ENCODE measurements at places on chromosomes 1 and 21.

DNA sequence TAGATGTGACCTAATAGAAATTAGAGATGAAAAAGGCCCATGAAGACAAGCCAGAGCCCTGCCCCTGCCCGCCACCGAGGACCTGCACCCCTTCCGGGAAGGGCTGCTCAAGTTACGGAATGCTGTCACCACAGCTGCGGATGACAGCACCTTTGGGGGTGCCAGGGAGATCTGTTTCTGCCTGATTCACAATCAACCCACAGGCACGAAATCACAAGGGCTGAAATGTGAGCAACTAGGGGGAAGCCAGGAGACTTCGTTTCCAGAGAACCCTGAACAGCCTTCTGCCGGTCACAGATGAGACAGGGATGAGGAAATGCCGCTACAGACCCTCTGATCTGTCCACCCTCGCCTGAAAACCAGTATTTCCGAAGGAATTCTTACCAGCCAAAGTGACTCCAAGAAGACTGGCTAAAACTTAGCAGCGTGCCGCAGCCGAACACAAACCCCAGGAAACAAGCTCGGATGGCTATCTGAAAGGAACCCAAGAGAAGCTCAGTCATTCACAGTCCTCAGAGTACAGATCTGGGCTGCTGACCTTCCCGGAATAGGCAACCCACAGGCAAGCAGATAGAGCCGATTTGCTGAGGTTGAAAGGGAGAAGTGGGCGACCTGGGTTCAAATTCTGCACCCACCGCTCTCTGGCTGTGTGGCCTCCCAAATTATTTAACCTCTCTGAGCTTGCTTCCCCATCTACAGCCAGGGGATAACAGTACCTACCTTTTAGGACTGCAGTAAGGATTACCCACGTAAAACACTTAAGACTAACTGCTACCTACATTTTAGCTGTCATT lies 1.1 kb downstream of the ICMT start:
- no peak for DNase-seq

- peak; percentile 80 for DNase-seq
Measured at GRCh38 chr1:2330519-2331199, 60.7 kb downstream of the MORN1 start.

DNA sequence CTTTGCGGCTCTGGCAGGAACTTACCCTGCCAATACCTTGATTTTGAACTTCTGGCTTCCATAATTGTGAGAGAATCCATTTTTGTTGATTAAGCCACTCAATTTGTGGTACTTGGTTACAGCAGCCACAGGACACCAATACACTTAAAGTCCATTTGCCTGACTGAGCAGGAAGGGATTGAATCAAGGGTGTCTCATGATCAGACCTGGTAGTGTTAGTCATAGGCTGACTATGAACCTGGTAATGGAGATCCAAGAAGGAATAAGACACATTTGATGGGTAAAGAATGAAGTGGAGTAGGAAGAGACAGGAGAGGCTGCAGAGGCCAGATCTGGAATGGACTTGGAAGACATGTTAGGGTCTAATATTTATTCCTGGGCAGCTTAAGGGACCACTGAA lies 31.2 kb upstream of the MAP1LC3C start:
- no peak for DNase-seq

DNA sequence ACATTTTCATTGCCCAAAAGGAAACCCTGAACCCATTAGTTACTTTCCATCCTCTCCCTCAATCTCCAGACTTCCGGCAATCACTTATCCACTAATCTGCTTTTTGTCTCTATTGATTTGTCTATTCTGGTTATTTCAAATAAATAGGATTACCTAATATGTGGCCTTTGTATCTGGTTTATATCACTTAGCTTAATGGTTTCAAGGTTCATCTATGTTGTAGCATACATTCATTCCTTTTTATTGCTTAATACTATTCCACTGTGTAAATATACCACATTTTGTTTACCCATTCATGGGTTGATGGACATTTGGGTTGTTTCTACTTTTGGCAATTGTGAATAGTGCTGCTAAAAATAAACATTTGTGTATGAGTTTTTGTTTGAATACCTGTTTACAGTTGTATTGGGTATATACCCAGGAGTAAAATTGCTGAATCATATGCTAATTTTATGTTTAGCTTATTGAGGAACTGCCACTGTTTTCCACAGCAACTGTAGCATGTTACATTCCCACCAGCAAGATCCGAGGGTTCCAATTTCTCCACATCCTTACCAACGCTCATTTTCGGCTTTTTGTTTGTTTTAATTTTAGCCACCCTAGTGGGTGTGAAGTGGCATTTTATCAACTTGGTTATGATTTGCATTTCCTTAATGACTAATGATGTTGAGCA lies 2.5 kb upstream of the SLC25A44 start:
- DNase-seq: no peak

GRCh38 chr1:168146626-168147025 lies 9.9 kb upstream of the GPR161 start:
- no peak for DNase-seq

DNA sequence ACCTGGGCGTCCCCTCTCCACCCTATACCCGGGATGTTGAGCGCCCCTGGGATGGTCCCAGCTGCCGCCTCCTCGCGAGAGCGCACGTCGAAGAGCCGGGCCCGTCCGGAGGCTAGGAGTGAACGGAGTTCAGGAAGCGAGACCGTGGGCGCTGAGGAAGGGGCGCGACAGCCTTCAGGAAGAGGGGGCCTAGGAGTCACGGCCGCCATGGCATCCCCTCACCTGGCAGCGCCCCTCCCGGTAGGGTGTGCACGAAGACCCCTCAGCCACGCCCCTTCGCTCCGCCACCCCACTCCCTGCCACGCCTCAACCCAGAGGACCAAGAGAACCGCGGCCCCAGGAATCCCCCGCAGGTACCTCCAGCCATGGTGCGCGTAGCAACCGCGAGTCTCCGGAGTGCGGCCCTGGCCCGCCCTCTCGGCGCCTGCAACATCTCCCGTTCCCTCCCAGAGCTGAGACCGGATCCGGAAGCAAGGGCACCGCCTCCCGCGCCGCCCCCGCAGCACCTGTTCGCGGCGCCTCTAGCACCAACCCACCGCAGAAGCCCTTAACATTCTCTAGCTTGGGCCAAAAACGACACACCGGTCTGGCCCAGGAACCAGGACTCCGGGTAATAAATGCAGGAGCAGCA lies at the start of gene TSTD1:
TSS of gene TSTD1 (minus strand) at position 442 of the 631 bp plus-strand sequence. CDS start at position 367, 75 bp downstream.
- peak; percentile 93 for DNase-seq

DNA sequence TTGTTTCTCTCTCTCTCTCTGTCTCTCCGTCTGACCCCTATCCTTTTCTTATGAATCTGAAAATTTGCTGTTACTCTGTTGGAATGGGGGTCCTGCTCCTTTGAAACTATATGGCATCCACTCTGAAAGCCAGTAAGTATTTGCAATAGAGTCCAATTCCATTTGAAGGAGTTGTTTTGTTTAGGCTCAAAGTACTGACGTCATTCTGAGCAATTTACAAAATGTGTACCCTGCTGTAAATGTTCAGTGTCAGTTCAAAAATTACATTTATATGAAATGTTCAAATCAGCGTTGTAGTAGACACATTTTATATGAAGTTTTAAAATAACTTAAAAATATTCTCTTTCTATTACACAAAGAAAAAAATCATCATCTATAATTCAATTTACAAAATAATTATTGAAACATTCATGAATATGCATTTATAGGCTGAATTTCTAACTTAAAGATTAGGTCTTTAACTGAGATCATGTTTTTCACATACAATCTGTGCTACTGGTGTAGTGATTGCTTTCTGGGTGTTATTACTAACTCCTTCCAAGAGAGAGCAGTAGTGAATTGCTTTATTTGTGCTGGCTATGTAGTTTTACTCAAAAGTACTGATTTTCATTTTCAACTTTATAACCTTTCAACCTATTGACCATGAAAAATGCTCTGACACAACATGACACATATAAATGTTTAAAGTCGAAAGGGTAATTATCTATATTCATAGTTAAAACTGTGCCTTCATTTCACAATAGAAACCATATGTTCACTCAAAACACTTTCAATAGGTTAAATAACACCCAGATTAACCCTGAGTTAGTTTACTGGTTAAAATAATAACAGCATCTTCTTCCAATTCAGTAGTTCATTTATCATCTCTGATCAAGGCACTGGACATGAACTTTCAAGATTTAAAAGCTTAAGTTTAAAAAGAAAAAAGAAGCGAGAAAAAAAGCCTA lies 253.1 kb upstream of the ADGRL4 start:
- DNase-seq: no peak

DNA sequence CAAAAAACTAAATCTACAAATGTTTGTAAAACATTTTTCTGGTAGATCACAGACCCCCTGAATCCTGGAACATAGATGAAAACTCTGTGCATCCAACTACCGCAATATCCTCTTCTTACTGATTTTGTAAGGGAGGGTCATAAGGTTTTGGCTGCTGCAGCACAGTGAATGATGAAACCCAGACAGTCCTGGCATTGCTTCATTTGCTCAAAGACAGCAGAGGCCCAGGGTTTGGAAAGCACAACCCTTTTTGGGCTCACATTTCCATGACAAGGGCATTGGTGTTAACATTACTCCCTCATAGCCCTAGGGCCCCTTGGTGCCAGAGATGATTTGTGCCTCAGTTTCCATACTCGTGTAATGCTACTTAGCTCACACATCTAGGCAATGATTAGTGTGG lies 51.2 kb downstream of the PLXNA2 start:
- DNase-seq: no peak

GRCh38 chr1:211497489-211498045 lies 5.6 kb upstream of the RD3 start:
- peak; percentile 65 for DNase-seq

GRCh38 chr21:15291621-15292266 lies 226.9 kb upstream of the NRIP1 start:
- no peak for DNase-seq

GRCh38 chr1:22275167-22275566 lies 132.3 kb upstream of the WNT4 start:
- DNase-seq: peak; percentile 16
